ENCODE measurements at places on chromosomes 11 and 22.

DNA sequence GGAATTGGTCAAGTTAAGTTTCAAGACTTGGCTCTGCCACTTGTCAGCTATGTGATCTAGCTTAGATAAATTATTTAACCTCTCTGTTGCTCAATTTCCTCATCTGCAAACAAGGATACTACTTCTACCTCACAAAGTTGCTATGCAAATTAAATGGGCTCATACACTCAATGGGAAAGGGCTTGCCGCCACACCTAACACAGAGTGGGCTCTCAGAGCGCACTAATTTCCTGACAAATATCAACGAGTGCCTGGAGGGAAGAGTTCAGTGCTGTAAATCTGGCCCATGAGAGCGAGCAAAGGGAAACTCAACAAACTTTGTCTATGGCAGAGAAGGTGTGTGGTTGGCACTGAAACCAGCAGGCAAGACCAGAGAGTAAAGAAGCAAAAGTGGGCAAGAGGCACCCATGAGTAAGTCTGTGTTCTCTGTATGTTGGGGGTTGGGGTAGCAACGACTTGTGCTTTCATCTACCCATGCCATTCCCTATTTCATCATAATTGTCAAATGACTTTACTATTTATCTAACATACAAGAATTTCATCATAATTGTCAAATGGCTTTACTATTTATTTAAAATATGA, 60.7 kb upstream of the PHF21A start:
- no peak for DNase-seq

- DNase-seq: peak; percentile 23
Observed at GRCh38 chr11:64742087-64742888, 1.7 kb downstream of the RASGRP2 start.

DNA sequence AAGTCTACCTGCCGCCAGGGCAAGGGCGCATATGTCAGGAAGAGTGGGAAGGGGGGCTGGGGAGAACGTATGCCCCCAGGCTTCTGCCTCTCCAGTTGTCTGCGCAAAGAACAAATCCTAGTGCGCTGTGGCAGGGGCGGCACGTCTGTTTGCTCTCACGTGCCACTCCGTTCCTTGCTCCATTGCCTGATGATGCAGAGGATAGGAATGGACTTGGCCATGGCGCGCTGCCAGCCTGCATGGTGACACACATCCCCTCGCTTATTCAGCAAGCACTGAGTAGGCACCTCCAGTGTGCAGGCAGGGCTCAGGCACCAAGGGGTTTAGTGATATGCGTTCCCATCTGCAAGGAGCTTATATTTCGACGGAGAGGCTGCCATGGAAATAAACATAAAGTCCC, 45.4 kb upstream of the SLC22A12 start:
- peak; percentile 94 for DNase-seq

- no peak for DNase-seq
Observed at GRCh38 chr11:70680781-70681281, 282.5 kb downstream of the CTTN start.

DNA sequence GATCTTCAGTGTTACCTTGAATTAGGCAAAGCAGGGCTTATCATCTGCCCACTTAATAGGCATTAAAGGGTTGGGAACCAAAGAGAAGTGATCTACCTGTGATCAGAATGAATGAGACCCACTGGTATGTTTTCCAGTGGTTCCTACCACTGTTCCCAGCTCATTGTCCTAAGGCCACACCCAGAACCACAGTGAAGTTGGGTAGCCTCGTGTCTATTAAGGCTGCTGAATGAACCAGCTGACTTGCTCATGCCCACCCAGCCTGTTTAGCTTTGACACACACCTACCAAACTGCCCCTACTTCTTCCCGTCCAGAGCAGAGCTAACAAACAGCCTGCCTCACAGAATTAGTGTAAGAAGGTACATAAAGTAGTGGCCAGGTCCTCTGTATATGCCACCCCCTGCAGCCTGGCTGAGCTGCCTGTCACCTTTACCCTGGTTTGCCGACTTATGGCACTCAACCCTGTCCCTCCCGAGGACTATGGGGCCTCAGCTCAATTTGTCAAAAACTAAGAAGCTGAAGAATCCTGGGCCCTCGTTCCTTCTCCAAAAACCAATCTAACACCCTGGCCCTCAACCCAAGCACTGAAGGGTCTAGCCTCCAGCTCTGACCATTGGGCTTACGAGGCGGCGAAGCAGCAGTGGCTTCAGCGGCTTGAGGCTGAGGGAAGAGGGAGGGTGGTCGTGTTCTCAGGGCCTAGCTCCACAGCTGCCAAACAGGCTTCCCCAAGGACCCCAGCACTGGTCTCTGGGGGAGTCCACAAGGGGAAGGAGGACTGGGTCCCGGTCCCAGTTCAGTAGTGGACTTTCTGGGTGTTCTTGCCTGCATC, 9.8 kb downstream of the UCP2 start:
- DNase-seq: no peak

DNA sequence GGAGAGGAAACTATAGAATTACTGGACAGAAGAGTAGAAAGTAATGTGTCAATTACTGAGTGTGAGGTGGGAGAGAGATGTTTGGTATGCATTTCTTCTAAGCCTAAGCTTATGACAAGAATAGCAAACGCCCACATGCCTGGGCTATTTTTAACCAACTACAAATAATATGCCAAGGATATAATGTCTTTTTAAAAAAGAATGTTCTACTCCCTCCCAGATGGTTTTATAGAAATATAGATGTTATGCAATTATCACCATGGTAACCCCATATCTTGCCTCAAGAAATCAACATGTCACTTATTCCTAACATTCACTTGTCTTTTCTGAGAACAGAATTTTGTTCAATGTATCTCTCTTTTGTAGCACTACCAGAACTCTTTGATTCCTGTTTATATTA, 996.7 kb upstream of the CHORDC1 start:
- DNase-seq: peak; percentile 30

DNA sequence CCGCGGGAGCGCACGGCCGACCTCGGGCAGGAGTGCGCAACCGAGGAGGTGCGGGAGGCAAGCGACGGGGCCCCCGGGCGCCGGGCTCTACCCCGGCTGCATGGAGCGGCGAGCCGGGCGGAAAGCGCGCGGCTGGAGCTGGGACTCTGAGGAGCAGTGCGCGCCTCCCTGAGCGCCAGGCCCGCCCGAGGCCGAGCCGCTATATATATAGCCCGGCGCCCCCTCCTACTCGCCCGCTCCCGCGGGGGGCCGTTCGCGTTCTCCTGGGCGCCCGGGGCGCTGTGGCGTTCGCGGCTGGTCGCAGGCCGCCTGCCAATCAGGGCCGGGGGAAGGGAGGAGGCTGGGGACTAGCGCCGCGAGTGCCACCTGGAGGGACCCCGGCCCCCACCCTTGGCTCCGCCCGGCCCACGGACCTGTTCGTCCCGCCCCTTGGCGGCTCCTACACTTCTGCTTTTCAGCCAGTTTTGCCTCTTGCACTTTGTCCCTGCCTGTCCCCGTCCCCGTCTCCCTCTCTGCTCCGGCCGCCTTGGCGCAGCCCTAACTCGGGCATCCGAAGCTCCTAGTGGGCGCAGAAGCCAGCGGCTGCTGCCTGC, at the start of gene FGF4:
FGF4 (minus strand) TSS at position 179 of the 593 bp plus-strand sequence. CDS start 257 bp downstream, outside the sequence.
- no peak for DNase-seq

DNA sequence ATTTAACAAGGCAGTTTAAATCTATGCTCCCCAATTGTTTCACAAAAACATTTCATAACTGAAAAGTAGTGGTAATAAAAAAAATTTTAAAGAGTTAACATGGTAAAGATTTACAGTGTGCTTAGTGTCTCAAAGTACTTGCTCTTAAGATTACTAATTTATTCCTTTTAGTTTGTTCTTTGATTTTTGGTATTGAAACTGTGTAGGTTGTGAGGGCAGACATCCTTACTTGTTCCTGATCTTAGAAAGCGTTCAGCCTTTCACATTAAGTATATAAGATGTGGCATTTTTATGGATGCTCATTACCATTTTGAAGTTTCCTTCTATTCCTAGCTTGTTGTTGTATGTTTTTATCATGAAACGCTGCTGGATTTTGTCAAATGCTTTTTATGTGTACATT, 32.9 kb downstream of the RAB6A start:
- DNase-seq: no peak

GRCh38 chr11:20443596-20443995, 56.1 kb downstream of the PRMT3 start:
- no peak for DNase-seq

DNA sequence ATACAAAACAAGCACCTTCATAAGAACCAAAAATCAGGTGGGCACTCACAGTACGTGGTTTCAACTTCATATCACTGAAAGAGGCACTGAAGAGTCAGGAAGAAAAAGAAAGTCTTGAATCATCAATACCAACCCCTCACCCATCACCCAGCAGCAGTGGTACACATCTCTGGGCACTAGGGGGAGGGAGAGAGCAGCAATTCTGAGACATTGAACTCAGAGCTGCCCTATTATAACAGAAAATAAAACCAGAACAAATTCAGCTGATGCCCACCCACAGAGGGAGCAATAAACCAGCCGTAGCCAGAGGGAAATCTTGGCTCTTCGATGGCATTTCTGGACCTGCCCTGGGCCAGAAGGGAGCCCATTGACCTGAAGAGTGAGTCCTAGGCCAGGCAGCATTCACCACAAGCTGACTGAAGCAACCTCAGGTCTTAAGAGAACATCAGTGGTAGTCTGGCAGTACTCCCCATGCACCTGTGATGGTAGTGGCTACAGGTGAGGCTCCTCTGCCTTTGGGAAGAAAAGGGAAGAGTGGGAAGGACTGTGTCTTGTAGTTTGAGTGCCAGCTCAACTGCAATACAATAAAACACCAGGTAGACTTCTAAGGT, 42.2 kb upstream of the FAM181B start:
- DNase-seq: peak; percentile 42

DNA sequence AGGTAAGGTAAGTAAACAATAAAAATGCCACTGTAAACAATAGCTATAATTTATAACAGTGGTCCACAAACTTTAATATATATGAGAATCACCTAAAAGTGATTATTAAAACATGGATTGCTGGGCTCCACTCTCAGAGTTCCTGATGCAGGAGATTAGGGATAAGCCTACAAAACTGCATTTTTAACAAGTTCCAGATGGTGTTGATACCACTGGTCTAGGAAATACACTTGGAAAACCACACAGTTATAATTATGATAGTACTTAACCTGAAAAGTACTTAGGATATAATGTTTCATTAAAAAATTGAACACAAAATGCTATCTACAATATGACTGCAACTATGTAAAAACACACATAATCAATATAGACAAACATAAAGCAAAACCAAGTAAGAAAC, 20.4 kb downstream of the FCHSD2 start:
- DNase-seq: no peak
